Posterior vena cava (tissue), 2 donors: ENCODE measurements at places on chromosomes 7 and 10. TPM values are rescaled to one million over a fixed set of nuclear protein-coding genes. Genes with fewer than 3 reads are reported as not detected.

DNA sequence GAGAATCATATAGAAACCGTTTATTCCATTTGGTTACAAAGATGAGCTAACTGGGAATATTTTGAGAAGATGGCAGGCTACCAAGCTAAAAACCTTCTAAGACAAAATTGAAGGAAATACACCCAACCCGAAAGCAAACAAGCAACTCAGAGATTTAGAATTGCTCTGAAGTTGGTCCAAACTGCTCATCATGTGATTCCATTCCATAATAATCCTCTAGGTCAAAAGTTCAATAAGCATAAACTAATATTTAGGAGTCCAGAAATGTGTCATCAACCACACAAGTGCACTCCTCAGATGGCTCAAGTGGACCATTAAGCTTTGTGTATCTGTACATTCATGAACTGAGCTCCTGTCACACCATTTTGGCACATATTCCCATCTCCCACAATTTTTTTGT lies 28.7 kb downstream of the DGKI start:
- DNase-seq, result no peak

DNA sequence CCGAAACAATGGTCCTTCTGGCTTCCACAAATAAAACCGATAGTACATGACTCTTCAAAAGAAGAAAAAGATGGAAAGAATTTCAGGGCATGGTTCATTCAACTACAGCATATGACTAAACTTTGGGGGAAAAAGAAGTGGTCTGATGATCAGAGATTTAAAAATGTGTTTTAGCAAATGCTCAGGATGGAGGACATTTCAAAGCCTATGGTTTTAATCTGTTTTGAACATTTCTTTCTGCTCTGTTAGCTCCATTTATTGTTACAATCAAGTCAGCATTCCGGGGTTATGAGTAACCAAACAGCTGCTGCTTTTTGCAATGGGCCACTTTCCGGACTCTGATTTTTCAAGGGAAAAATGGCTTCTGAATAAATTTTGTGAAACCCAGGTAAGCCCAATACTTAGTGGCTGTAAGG lies 142.4 kb downstream of the CUBN start:
- DNase-seq, result no peak

DNA sequence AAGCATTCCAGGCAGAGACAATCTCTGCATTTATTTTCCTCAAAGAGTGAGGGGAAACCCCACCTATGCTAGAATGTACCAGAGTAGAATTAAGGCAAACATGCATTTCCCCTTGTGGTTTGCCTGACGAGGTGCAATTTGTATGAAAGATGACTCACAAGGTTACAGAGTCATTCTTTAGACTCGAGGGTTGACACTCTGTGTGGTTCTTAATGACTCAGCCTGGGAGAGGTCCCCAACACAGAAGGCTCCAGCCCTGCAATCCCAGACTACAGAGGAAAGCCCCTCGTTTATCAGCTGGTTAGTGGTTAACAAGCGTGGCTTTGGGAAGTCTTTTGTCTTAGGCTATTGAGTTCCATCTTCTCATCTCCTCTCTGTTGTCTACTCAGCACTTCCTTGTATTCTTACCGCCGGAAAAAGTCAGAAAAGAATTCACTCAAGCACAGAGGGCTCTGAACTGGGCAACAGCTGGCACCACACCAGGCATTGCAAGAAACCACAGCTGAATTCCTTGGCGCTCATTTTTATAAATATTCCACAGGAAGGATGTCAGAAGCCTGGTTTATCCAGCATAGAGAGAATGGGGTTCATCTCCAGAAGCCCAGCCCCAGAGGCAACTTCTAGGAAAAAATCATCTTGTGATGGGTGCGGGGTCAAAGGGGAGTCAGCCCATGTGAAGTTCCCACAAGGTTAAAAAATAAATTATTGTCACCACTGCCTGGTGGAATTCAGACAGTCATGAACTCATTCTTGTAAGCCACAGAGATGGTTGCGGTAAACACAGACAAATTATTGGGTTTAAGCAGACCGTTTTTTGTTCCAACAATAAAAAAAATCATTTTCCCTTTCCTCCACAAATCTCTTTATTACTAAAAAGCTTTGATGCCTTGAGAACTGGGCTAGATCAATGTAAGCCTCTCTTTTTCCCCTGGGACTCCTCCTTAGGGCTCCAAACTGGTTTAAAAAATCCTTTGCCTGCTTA lies 24.5 kb upstream of the SVIL start:
- DNase-seq, result no peak

GRCh38 chr7:15199482-15199881 lies 296.9 kb upstream of the DGKB start:
- DNase-seq, result no peak

- DNase-seq, result no peak
These were observed 26.5 kb downstream of the GPR85 start for GRCh38 chr7:113060100-113060499.

DNA sequence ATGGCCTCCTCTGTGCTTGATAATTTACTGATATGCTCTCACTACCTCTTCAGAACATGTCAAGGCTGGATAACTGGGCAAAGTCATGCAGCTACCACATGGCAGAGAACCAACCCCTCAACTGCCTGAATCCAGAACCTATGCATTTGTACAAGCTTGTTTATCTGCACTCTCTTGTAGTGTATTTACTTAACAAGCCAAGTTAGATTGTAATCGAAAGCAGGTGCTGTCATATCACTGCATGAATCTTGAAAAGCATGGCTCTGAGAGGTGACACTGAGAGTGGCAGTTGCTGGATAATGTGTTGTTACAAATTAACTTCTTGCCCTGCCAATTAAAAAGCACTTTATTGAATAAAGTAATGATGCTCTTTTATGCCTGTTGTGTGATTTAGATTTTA lies 588.6 kb downstream of the NRG3 start:
- no peak for DNase-seq

- DNase-seq, result peak; percentile 80
These were observed 51.7 kb downstream of the PROSER2 start for GRCh38 chr10:11874568-11875493.

- DNase-seq, result no peak
These were observed 24.2 kb downstream of the NCOA4 start for GRCh38 chr10:46006219-46006618.

DNA sequence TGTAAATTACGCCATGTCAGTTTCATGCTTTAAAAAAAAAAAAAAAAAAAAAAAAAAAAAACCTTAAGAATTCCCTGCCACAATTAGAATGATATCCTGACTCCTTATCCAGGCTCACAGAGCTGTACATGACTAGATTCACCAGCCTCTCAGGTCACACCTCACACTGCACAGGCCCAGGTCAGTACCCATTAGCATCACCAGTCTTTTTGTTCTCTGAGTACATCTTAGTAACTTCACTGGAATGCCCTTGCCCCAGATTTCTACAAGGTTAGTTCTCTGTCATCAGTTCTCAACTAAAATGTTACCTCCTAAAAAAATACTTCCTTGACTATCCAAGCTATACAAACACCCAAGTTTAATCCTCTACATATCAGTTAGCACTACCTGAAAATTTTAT lies 211.0 kb downstream of the LRRN3 start:
- no peak for DNase-seq

- peak; percentile 90 for DNase-seq
These were observed 3.4 kb downstream of the CALHM2 start for GRCh38 chr10:103448746-103449145.

GRCh38 chr7:80858141-80858903 lies 60.5 kb downstream of the SEMA3C start:
- no peak for DNase-seq

- no peak for DNase-seq
These were observed 786.1 kb downstream of the ANKRD7 start for GRCh38 chr7:119010635-119011034.

- DNase-seq, result no peak
These were observed 55.7 kb upstream of the OGDHL start for GRCh38 chr10:49817845-49818244.

GRCh38 chr10:14407567-14407966 lies 76.8 kb upstream of the FRMD4A start:
- DNase-seq, result no peak

DNA sequence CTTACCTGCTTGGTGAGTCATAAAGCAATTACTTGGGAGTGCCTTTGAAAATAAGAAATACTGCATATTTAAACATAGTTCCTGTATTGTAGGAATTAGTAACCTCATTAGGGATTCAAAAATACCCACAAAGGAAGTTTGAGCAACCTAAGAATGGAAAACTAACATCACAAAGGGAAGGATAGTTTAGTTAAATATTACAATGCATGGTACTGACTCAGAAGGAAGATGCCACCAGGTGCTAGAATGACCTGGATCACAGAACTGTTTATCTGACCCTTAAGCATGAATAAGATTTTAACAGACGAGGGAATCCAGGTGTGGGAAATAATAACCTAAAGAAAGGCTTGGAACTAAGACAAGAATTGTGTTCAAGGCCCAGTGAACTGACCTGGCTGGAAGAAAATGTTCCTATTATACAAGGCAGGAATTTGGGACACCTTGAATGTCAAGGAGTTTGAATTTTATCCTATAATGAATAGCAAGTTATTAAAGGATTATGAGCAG lies 106.4 kb downstream of the GSAP start:
- no peak for DNase-seq

- DNase-seq, result no peak
These were observed 339.0 kb upstream of the ZMIZ1 start for GRCh38 chr10:78729800-78730199.

The KBTBD2 gene
- 34.8 TPM for total RNA-seq

The CPA2 gene
- total RNA-seq, result 0.67 TPM

The SFTPA1 gene
- total RNA-seq, result 0.83 TPM

The RGS10 gene
- total RNA-seq, result 13.5 TPM

The PVRIG gene
- total RNA-seq, result 0.42 TPM

The ASL gene
- 19.9 TPM for total RNA-seq

The LRRN3 gene
- 0.05 TPM for total RNA-seq
